ENCODE measurements at places on chromosomes 2 and 18. TPM values are rescaled to one million over a fixed set of nuclear protein-coding genes. Genes with fewer than 3 reads are reported as not detected.
A peak's percentile ranks its signal among the peaks of the same experiment; 100 is the strongest.

Gene REG3A
- 4.0 TPM for total RNA-seq

Gene ABCB11
- total RNA-seq = not detected

Gene UPP2
- not detected for total RNA-seq

Gene DCC
- 5.4 TPM for total RNA-seq

Gene CCDC85A
- total RNA-seq = 5.4 TPM

Gene HYCC2
- 19.6 TPM for total RNA-seq

Gene ALPG
- 0.88 TPM for total RNA-seq

Gene NTSR2
- not detected for total RNA-seq

GRCh38 chr18:30465096-30465495, 577.4 kb downstream of the DSC3 start:
- no peak overlapping the region for H3K4me3 ChIP-seq
- H3K27me3 ChIP-seq = no peaks in the 10 kb centered on the region
- H3K36me3 ChIP-seq = no peaks in the 10 kb centered on the region

DNA sequence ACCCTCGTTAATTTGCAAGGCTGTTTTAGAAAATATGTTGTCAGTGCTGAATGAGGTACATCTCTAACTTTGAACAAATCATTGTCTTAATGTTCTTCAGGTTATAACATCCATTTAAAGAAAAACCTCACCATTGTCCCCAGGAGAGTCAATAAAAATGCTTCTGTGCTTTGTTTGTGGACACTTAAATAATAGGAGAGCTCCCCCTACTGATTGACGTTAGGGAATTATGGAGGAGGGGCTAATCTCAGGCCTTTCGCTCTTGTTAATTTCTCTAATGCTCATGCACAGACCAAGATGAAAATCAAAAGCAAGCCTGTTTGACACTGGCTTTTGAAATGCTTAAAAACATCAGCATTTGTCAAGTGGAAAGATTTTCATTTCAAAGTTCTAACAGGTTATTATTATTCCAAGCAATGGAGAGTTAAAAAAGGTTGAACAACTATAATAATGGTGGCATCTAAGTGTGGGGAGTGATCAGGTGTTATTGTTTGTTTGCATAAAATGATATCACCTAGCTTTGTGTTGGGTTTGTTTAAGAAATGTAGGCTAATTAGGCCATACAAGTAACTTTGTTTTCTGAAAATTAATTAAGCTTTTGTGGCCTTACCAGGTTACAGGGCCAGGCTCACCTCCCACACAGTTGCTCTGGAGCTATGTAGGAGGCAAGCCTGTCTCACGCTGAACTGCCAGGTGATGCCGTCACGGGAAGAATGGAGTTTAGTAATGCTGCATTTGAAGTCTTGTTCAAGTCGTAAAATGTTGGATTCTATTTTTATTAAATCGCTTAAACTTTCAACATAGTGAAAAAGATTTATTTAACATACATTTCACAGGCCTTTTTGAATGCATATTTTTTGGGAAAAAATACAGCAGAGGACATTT, 51.7 kb upstream of the SMIM21 start:
- no peak overlapping the region for H3K27ac ChIP-seq
- no peak overlapping the region for H3K4me3 ChIP-seq
- H3K36me3 ChIP-seq = peaks cover 5% of the 10 kb centered on the region
- peaks cover 7% of the 10 kb centered on the region for H3K27me3 ChIP-seq

GRCh38 chr18:49948975-49949374, 135.6 kb upstream of the ACAA2 start:
- DNase-seq = no peak
- H3K4me1 ChIP-seq = peaks cover 12% of the 10 kb centered on the region
- H3K36me3 ChIP-seq = peaks cover 3% of the 10 kb centered on the region
- no peak overlapping the region for H3K4me3 ChIP-seq
- no peak overlapping the region for H3K27ac ChIP-seq

DNA sequence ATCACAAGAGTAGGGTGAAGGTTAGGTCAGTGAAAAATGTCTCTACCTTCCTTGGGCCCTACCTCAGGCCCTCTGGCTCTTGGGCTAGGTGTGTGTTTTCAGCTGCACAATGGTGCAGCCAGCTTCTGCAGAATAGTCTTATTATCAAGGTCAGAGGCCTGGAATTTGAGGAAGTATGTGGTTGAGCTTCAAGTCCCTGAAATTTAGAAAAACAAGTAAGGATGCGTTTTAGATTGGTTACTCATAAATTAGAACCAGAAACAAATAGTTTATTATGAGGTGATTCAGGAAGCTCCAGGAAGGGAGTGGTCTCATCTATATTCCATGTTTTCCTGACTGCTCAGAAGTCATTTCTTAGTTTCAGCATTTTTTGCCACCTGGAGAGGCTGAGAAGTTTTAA, 204.2 kb upstream of the CELF4 start:
- DNase-seq = no peak
- H3K4me1 ChIP-seq = no peaks in the 10 kb centered on the region
- H3K36me3 ChIP-seq = no peaks in the 10 kb centered on the region
- no peak overlapping the region for H3K4me3 ChIP-seq
- no peaks in the 10 kb centered on the region for H3K27me3 ChIP-seq

DNA sequence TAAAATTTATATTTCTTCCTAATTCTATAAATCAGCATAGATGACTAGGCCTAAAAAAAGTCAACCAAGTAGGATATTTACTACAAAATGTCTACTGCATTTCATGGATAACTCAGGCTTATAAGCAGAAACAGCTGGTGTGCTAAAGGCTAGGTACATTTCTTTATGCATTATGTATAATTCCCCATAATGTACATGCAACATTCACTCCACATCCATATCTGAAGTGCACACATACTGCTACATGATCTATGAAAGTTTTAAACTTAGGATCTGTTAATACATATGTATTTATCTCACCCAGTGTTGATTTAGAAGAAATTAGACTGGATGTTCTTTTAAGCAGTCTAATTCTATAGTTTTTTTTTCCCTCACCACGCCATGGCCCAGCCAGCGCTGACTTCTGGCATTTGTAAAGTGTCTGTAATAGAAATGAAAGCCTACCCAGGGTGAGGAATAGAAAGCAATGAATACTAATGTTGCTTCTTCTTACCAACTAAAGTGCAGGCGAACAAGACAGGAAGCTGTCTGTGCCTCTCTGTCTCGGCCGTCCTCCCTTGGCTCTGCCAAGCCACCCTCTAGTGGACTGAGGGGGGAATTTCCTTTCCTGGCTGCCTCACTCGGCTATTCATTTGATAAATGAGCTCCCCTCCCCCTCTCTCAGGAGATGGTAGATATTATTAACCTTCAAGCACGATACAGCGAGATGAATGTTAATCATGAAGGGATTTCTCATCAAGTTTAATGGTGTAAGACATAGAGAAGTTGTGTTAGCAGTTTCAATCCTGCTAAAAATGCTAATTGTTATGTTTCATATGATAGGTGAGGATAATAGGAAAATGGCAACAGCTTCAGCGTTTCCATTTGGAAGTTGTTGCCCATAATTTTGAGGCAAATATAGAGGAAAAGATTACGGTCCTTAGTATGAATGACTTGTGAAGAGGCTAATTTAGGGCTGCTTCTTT, 384.5 kb downstream of the MTX2 start:
- no peak overlapping the region for H3K27ac ChIP-seq
- DNase-seq = no peak
- H3K4me3 ChIP-seq = no peak overlapping the region
- H3K27me3 ChIP-seq = peaks cover 59% of the 10 kb centered on the region

GRCh38 chr2:177604271-177605065, 211.9 kb downstream of the AGPS start:
- no peaks in the 10 kb centered on the region for H3K27me3 ChIP-seq
- H3K4me1 ChIP-seq = peaks cover 44% of the 10 kb centered on the region
- H3K36me3 ChIP-seq = peaks cover 7% of the 10 kb centered on the region
- H3K27ac ChIP-seq = peak overlapping the region; percentile 45
- peak overlapping the region; percentile 35 for H3K4me3 ChIP-seq

DNA sequence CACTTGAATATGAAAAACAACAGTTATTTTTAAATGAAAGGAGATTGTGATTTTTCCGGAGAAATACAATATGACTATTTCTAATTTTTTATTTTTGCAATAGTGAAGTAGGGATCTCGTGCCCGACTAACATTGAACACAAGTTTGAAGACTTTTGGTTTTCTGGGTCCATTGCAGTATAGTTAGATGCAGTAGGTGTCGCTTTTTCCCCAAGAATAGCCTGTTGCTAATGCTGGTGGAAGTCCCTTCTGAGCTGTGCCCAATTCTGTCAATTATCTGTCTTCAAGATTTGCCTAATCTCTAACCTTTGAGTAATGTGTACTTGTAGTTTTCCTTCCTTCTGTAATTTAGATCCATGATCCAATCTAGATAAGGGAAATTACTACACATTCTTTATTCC, 36.5 kb downstream of the SEMA4F start:
- H3K27me3 ChIP-seq = peaks cover 16% of the 10 kb centered on the region
- no peak overlapping the region for H3K27ac ChIP-seq
- no peaks in the 10 kb centered on the region for H3K4me1 ChIP-seq

GRCh38 chr2:138201286-138201685, 237.0 kb downstream of the HNMT start:
- H3K4me1 ChIP-seq = no peaks in the 10 kb centered on the region
- H3K27ac ChIP-seq = no peak overlapping the region
- H3K4me3 ChIP-seq = no peak overlapping the region
- DNase-seq = no peak

DNA sequence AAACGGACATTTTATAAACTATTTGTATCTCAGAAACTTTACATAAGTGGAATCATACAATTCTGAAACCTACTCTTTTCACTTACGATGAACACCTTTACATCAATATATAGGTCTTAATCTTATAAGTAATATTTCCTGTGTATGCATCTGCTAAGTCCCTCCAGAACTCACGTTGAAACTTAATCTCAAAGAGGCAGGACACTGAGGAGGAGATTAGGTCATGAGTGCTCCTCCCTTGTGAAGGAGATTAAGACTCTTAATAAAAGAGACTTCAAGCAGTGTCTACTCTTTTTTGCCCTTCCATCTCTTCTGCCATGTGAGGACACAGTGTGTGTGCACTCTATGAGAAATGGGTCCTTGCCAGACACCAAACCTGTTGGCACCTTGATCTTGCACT, 94.7 kb upstream of the CDKL4 start:
- no peak for DNase-seq
- no peak overlapping the region for H3K4me3 ChIP-seq
- H3K27ac ChIP-seq = no peak overlapping the region
- H3K4me1 ChIP-seq = no peaks in the 10 kb centered on the region

DNA sequence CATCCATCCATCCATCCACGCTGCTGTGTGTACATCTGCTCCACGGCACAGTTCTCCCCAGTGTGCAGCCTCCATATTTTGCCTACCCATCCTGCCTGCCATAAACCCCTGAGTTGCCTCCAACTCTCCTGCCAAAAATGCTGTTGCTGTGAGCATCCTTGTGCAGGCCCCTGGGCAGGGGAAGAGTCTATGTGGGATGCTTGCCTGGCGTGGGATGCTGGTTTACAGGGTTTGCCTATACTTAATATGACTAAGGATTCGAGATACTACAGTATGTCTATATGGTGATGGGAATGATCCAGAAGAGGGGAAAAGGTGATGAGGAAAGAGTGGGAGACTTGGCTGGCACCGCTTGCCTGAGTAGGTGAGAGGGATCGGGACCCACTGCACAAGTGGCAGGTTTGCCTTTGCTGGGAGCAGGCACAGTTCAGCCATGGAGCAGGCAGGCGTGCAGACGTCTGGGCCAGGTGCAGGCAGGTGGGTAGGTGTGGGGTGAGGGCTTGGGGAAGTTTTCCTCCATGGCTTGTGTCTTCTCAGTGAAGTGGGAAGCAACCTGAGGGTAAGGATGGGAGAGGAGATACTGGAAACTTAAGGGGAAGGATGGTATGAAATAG, 30.2 kb upstream of the FAHD2A start:
- H3K27ac ChIP-seq = no peak overlapping the region
- H3K27me3 ChIP-seq = peaks cover 32% of the 10 kb centered on the region
- H3K4me3 ChIP-seq = no peak overlapping the region
- no peaks in the 10 kb centered on the region for H3K36me3 ChIP-seq

GRCh38 chr2:199818026-199818425, 33.0 kb downstream of the FTCDNL1 start:
- no peak for DNase-seq
- no peaks in the 10 kb centered on the region for H3K27me3 ChIP-seq
- H3K27ac ChIP-seq = peak overlapping the region; percentile 80
- no peaks in the 10 kb centered on the region for H3K36me3 ChIP-seq

DNA sequence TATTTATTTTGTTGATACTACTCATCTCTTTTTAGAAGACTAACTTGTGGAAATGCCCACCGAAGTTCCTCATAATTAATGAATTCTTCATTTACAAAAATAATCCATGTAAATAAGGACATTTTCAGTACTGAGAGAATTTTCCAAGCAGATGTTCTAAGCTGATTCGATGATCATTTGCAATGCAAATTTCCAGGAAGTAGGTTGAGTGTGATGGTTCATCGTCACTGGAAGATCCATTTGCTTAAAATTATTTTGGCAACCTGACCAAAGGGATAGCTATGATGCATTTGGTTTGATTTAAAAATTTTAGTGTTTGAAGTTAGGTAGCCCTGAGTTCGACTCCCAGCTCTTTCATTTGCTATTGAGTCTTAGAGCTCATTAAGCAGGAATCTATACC, 257.3 kb upstream of the RASGRP3 start:
- no peak overlapping the region for H3K4me3 ChIP-seq
- H3K27me3 ChIP-seq = no peaks in the 10 kb centered on the region
- H3K36me3 ChIP-seq = peaks cover 5% of the 10 kb centered on the region
- H3K27ac ChIP-seq = no peak overlapping the region

- no peak overlapping the region for H3K4me3 ChIP-seq
- DNase-seq = no peak
- H3K27me3 ChIP-seq = peaks cover 18% of the 10 kb centered on the region
- H3K4me1 ChIP-seq = no peaks in the 10 kb centered on the region
- no peaks in the 10 kb centered on the region for H3K36me3 ChIP-seq
These were observed 7.6 kb upstream of the ZFAND2B start for GRCh38 chr2:219198974-219199373.

GRCh38 chr2:133431289-133431688, 137.0 kb downstream of the NCKAP5 start:
- peaks cover 16% of the 10 kb centered on the region for H3K4me1 ChIP-seq
- no peak overlapping the region for H3K27ac ChIP-seq
- no peak for DNase-seq

DNA sequence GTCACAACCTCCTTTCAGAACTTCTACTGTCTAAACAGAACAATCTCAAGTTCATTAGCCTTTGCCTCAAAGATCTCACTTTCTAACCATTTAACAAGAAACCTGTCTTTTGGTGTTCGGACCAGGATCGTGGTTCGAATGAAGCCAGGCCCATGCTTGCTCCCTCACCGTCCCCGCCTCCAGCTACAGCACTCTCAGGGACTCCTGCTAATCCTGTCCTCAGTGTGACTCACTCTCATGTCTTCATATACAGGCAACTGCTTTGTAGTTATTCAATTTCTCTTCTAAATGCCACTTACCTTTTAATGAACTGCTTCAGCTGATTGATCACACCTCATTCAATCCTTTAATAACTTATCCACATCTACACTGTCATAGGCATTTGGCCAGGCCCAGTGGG, 15.8 kb downstream of the SERTAD2 start:
- H3K27ac ChIP-seq = peak overlapping the region; percentile 25
- no peak for DNase-seq
- no peaks in the 10 kb centered on the region for H3K27me3 ChIP-seq
- peaks cover 26% of the 10 kb centered on the region for H3K36me3 ChIP-seq
